ENCODE measurements at places on chromosomes 7 and 10.

DNA sequence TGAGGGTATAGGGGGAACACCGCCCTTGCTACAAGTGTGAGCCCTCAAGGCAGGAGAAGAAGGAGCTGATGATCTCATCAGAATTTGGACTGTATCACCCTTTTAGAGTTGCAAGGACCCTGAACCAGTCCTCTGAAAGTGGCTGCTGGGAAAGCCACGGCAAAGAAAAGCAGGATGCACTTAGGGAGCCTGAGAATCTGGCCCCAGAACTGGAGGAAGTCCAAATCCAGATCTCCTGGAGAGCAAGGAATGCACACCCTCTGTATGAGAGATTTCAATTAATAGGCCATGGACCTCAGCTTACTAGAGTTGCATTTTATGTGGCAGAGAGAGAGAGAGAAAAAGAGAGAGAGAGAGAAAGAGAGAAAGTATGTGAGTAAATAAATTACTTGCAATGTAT is 662.9 kb downstream of the CCSER2 start:
- DNase-seq: no peak

GRCh38 chr7:140726281-140726680 is 29.8 kb downstream of the NDUFB2 start:
- DNase-seq: peak; percentile 24

GRCh38 chr7:119436882-119437281 is 836.1 kb upstream of the KCND2 start:
- no peak for DNase-seq

GRCh38 chr7:14507617-14508016 is 394.9 kb downstream of the DGKB start:
- DNase-seq: no peak

- no peak for DNase-seq
These were observed 50.9 kb upstream of the UNC5B start for GRCh38 chr10:71161425-71161824.

GRCh38 chr7:15446280-15446679 is 115.5 kb downstream of the AGMO start:
- no peak for DNase-seq

GRCh38 chr7:94378356-94378755 is 16.3 kb upstream of the COL1A2 start:
- DNase-seq: no peak

DNA sequence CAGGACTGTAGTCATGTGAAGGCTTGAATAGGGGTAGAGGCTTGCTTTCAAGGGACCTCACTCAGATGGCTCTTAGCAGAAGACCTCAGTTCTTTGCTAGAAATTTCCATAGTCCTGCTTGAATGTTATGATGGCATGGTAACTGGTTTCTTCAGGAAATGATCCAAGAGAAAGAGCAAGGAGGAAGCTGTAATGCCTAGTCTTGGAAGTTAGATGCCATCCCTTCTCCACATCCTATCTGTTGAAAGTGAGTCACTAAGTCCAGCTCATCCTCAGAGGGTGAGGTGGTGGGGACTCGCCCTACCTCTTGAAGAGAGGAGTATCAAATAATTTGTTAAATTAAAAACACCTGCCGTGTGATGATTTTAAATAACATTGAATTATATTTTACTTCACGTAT is 4.6 kb downstream of the MGAM start:
- no peak for DNase-seq

DNA sequence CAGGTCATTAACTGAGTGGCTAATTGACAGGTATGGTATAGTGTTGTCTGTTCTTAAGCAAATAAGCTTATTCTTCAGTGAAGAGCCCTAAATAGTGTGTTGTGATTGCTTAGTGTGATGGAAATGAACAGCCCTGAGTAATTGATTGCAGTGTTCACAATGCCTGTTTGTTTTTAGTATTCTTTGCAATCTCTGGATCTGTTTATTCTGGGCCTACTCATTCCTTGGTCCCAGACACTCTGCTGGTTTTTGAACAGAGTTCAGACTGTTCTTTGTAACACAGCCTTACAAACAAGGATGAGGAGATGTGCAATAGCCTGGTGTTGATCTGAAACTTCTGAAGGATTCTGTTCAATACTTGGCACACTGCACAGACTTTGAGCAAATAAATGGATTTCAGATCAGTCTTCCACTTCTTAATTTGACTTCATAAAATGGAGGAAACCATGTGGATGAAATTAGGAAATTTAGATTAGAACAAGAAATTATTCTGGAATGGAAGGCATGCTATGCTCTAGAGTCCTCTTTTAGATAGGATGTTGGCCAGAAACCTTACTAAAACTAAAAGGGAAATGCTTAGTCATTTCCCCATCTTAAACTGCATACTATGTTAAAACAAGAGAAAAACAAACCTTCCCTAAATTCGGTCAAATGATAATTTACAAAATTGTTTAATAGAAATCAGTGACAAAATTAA is 444.2 kb upstream of the SEMA3D start:
- DNase-seq: peak; percentile 21

- DNase-seq: no peak
These were observed 7.0 kb downstream of the WDR91 start for GRCh38 chr7:135204341-135204749.

- no peak for DNase-seq
These were observed 180.7 kb upstream of the MKI67 start for GRCh38 chr10:128306966-128307365.

- no peak for DNase-seq
These were observed 166.1 kb downstream of the DNAJB9 start for GRCh38 chr7:108735814-108736213.

GRCh38 chr7:107836237-107837144 is 33.5 kb upstream of the SLC26A3 start:
- DNase-seq: no peak

DNA sequence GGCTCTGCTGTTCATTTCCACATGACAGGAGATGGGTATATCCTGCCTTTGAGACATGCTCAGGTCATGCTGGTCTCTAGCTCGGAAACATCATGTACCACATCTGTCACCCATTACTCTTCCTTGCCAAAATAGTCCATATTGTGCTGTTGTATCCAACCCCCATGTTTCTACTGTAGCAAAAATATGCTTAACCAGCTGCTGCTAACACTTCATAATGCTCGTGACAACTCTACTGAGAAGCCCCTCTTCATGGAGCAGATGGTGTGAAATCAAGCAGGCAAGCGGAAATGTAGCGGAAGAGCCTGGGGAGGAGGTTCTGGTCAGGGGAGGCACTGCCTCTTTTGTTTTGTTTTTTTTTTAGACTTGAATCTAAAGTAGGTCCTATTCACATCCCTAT is 82.9 kb downstream of the NPY start:
- DNase-seq: no peak

DNA sequence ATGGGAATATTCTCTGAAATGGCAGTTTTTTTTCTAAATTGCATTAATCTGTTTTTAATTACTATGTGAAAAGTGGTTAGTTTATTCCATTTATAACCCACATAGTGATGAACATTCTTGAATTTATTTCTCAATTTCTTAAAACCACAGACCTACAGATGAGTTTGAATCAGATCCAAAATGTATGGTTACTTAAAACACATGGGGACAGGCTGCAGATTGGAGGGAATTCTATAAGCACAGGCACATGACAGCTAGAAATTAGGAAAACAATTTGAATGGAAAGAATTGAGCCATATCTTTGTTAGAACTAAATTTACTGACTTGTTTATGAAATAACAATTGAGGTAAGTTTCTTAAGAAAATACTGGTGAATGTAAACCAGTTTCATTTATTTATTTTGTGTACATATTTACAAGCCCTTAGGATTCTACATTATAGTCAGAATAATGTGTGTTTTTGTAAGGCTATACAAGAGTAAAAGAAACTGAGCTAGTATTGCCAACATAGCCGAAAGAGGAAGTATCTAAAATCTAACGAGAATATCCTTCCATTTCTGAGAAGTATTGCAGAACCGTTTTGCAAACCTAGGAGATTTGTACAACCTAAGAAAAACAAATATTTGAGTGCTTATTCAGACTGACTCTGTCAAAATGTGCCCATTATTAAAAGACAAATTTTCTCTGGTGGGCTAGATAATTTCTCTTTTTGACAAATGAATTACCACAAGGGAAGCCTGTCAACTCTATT is 434.3 kb upstream of the SEMA3D start:
- peak; percentile 72 for DNase-seq

DNA sequence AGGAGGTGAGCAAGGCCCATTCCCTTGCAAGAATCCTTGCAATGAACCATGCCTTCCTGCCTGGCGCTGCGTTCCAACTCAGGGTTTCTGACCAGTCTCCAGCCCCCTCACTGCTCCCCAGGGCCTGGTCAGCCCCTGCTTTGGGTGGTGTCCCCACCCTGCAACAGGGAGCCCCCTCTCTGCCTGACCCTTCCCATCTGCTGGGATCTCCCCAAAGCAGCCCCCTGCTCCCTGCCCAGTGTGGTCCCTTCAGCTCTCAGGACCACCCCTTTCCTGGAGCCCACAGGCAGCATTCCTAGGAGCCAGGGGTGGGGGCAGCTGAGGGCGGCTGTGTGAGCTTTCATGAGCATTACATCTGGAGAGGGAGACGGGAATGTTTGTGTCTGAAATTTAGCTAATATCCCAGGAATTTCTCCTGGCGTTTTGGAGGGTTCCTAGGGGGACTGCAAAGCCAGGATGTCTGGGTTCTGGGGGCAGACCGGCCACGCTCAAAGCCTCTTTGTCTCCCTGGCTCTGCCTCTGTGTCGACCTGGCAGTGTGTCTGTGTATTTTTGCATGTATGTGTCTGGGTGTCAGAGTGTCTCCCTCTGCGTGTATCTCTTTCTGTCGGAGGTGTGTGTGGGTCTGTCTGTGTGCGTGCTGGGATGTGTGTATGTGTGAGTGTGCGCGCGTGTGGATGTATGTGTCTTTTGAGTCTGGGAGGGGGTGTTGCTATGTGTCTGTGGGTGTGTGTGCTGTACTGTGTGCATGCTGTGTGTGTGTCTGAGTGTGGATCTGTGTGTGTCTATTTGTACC is 300.5 kb upstream of the ZMIZ1 start:
- DNase-seq: no peak

- no peak for DNase-seq
These were observed 1206.2 kb downstream of the GATA3 start for GRCh38 chr10:9260690-9261089.

DNA sequence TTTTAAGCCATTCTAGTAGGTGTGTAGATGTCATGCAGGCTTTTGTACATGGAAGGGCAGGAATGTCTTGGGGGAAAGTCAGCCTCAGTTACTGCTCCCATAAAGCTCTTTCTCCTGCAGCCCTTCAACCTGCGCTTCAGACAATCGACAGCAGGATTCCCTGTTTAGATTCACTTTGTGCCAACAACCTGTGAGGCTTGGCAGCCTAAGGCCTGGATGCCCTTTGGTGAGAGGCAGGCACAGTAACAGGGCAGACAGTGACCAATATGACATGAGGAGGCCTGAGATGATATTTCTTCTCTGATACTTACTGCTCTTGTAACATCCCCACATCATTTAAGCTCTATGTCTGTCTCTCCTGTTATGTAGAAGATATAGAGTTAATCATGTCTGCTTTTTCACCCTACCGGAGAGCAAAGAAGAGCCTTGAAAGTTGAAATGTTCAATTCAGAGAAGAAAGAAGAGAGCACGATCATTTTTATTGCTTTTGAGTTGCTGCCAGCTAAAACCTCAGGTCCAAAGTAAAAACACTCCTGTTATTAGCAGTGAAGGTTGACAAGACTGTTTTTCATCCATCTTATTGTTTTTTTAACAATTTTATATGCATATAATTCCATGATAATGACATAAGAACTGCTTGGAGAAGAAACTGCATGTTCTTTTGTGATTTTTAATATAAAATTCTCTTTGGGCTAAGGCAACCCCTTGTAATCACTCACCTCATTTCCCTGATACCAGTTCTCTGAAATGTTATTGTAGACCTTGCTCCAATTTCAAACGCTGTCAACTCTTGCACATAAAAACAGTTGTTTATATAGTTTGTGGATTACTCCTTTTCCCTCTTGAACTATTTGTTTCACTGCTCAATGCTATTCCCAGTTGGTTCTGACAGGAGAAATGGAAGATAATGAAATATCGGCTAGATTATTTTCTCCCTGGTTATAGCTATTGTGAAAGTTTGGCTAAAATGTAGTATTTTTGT is 140.9 kb downstream of the GALNT17 start:
- no peak for DNase-seq

DNA sequence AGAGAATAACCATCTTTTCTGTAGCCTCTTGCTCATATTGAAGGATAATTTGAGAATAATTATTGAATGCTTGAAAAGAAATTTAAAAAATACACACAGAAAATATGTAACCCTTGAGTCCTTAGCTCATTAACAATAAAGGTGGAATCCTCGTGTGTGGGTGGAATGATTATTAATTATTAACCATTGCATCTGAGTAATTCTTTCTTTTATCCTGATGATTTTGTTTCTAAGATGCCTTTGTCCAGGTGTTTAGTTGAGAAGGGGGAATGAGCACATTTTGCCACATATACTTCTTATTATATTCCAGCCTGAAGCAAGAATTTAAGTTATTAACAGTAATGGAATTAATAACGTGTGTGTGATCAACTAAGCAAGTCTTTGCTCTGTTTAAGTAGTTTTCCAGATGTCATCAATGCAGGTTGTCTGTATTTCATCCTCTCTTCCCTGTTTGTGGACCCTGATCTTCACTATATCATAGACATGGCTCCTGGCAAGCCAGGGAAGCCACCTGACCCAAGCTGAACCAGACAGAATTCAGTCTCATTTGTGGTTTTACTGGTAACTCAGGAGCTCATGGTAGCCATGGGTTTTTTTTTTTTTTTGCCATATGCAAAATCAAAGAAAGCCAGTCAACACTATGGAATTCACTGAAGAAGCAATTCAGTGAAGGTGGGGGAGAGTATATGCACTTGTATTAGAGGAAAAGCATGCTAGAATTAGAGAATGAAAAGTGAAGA is 144.3 kb downstream of the KIF20B start:
- no peak for DNase-seq

DNA sequence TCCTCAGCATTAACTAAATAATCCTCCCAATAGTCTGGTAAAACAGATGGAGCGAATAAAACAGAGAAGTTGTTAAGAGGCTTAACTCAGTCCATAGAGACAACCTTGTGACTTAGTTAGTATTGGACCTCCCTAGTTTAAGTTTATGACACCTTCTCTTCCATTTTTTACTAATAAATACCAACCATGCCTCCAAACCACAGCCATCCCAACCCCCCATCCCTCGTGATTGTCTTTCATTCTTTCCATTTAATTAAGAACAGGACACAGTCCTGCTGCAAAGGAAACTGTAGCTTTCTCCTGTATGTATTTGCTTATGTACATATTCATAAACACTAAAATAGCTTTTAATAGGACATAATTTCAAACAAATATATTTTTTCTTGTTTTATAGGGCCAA is 238.2 kb downstream of the SEMA3D start:
- DNase-seq: no peak

- DNase-seq: no peak
These were observed 260.1 kb upstream of the AUTS2 start for GRCh38 chr7:69338144-69338543.

DNA sequence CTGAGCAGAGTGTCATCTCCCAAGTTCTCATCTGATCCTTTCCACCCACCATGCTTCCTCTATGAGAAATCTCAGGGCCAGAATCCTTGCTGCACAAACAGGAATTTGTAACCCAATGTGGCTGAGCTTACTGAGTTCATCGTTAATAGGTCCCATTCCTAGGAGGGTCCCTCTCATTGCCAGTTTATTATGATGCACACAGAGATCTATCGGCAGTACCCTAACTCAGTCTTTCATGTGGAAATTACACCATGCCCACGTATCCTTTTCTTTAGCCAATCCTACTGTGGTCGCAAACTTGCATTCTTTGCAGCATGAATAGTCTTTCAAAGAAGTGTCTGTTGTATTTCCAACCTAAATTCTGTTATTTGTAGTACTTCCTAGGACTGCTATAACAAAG is 12.1 kb downstream of the TMEM236 start:
- no peak for DNase-seq

Measured in inflammatory macrophage treated with lipopolysaccharide for 4 hours (primary cell).